ENCODE measurements at places on chromosomes 16 and 17.

DNA sequence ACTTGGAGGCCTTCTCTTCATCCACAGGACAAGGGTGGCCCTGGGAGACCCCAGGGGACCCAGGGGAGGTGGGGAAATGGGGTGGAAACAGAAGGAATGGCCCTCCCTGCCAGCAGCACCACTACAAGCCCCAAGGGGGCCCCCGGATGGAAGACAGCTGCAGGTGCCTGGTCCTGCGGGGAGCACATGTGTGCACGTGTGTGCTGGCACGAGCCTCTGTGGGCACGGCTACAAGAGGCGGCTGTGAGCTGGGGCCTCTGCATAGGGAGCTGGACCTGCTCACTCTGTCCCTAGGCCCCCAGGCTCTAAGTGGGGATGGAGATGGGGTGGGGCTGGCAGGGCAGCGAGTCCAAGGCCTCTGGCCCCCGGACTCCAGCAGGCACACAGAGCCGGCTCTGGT is 13.2 kb upstream of the AATK start:
- DNase-seq, result no peak

GRCh38 chr17:47099451-47099986 is 89.6 kb downstream of the CDC27 start:
- no peak for DNase-seq

GRCh38 chr17:73536700-73537605 is 107.3 kb downstream of the SDK2 start:
- DNase-seq, result no peak

- no peak for DNase-seq
Observed at GRCh38 chr17:81553616-81554181, 1.5 kb upstream of the FAAP100 start.

DNA sequence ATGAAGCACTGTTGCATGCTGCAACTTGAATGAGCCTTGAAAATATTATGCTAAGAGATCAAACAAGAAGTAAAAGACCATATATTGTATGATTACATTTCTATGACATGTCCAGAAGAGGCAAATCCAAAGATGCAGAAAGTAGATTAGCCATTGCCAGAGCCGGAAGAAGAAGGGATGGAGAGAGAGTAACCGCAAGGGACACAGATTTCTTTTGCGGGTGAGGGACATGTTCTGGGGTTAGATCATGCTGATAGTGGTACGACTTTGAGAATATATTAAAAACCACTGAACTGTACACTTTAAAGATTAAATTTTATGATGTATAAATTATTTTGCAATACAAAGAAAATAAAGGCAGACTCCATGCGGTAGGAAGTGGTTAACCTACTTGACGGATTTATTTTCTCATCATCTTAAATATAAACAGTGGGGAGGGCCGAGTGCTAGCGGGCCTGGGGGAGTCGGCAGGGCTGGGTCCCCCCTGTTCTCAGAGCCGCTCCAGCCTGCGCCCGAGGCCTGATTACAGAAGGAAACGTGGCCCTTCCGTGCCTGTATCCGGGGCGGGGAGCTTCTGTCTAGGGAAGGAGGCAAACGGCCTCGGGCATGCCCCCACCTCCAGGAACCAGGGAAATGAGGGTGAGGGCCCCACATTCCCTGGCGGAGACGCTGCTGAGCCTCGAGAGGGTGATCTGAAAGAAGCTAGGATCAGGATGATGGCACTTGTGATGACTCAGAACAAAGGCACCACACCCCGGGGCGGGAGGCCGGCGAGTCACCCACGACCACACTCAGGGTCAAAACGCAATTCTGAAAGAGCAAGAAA is 48.0 kb downstream of the SHCBP1 start:
- DNase-seq, result peak; percentile 19
